Upper lobe of right lung (tissue), 1 donor: ENCODE measurements at places on chromosomes 3 and 15.

DNA sequence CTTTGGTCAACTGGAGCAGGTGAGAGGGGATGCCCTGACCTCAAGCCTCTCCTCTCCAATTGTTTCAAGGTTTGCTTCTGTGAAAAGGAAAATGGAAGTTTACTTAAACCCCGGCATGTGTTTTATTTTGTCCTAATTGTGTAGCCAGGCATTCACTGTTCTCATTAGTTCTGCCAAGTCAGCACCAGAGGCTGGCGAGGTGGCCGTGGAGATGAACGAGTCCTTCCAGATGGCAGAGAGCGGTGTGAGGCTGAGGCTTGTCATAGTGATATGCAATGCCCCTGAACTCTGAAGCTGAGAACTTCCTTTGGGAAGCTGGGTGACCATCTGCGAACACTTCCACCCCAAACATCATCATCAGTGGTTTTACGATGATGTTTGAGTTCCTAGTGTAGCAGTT, 199.6 kb downstream of the TJP1 start:
- H3K4me1 ChIP-seq = no peaks in the 10 kb centered on the region
- no peak for DNase-seq
- H3K36me3 ChIP-seq = no peaks in the 10 kb centered on the region

- no peaks in the 10 kb centered on the region for H3K36me3 ChIP-seq
- no peaks in the 10 kb centered on the region for H3K4me1 ChIP-seq
- no peak overlapping the region for H3K27ac ChIP-seq
Observed at GRCh38 chr15:79204886-79205675, 77.4 kb upstream of the ANKRD34C start.

GRCh38 chr3:31606453-31606852, 73.7 kb downstream of the STT3B start:
- no peak overlapping the region for H3K4me3 ChIP-seq
- no peak for DNase-seq
- H3K4me1 ChIP-seq = peaks cover 3% of the 10 kb centered on the region
- peaks cover 4% of the 10 kb centered on the region for H3K36me3 ChIP-seq
- no peaks in the 10 kb centered on the region for H3K27me3 ChIP-seq
- no peak overlapping the region for H3K27ac ChIP-seq

- DNase-seq = no peak
- H3K36me3 ChIP-seq = no peaks in the 10 kb centered on the region
- H3K27ac ChIP-seq = no peak overlapping the region
- no peak overlapping the region for H3K4me3 ChIP-seq
Observed at GRCh38 chr3:59052803-59053411, 3.1 kb upstream of the CFAP20DC start.

DNA sequence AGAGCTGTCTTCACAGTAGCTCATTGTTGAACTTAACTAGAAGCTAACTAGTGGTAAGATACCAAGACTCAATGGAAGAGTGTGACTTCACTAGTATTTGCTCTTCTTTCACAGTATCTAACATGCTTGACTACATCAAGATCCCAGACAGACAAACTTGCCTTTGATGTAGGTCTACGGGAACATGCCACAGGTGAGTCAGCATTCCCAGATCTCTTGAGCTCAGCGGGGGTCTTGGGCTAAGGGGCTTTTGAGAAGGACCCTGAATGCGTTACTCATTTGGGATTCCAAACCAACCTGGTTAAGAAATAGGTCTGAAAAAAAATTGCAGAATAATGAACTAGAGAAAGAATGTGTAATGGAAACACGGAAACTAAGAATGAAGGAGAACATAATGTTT, 222.4 kb downstream of the RYR3 start:
- H3K36me3 ChIP-seq = no peaks in the 10 kb centered on the region
- H3K4me1 ChIP-seq = no peaks in the 10 kb centered on the region
- DNase-seq = no peak
- H3K27ac ChIP-seq = no peak overlapping the region

DNA sequence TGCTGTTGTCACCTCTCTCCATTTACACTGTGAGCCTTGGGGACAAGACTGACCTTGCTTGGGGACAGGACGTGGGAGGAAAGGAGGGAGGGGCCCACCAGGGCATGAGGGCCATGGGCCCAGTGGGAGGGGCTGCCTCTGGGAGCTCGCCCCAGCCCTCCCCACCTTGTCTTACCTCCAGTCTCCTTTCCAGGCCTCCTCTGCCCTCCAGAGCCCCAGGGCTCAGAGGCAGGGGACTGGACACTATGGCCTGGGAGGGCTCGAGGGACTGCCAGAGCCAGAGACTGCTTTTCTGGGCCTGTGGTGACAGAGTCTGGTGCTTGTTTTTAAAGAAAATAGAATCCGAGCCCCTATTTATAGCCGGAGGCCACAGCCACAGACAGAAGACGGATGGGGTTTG, 10.2 kb downstream of the CSPG4 start:
- DNase-seq = no peak
- H3K27ac ChIP-seq = no peak overlapping the region
- H3K4me3 ChIP-seq = no peak overlapping the region
- no peaks in the 10 kb centered on the region for H3K36me3 ChIP-seq
- peaks cover 4% of the 10 kb centered on the region for H3K4me1 ChIP-seq
- H3K27me3 ChIP-seq = no peaks in the 10 kb centered on the region

DNA sequence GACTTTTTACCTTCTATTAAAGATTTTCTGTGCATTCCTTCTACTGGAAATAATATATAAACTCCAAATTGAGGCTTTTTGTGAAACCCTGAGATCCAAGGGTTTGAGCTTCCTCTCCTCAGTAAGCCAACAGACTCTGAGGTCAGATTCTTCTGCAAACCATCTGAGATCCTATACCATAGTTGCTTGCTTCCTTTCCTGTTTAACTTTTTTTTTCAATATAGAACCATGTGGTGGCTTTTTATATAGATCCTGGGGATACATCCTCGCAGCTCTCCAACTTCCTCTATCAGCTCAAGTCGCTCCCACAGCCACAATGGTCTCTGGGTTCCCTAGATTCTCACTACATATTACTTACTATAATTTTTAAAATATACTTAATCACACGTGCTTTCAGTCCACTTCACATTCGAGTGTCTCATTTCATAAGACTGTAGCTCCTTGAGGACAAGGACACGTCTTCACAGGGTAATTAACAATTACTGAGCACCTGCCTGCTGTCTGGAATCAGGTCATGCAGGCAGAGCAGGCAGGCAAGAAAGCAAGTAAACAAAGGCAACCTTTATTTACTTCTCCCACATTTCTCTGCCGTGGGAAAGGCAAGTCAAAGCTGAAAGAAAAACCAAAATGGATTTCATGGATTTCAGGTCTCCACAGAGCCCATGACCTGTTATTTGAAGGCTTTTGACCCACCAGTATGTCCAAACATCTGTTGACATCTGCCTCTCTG, 941.5 kb downstream of the FHIT start:
- H3K27ac ChIP-seq = no peak overlapping the region
- no peaks in the 10 kb centered on the region for H3K36me3 ChIP-seq
- H3K4me3 ChIP-seq = no peak overlapping the region
- H3K27me3 ChIP-seq = no peaks in the 10 kb centered on the region
- no peaks in the 10 kb centered on the region for H3K4me1 ChIP-seq
- DNase-seq = no peak

GRCh38 chr3:48634661-48635221, 520 bp downstream of the SLC26A6 start:
- H3K4me1 ChIP-seq = peaks cover 18% of the 10 kb centered on the region
- peak overlapping the region; percentile 70 for H3K27ac ChIP-seq
- peak; percentile 78 for DNase-seq

- no peak overlapping the region for H3K27ac ChIP-seq
- no peaks in the 10 kb centered on the region for H3K27me3 ChIP-seq
- H3K4me1 ChIP-seq = no peaks in the 10 kb centered on the region
- no peak for DNase-seq
- H3K4me3 ChIP-seq = no peak overlapping the region
Observed at GRCh38 chr3:113421082-113421481, 20.2 kb downstream of the CFAP44 start.
